Adrenal gland (tissue), 19 donors: ENCODE measurements at places on chromosomes 16 and 17. TPM values are rescaled to one million over a fixed set of nuclear protein-coding genes. Genes with fewer than 3 reads are reported as not detected.

GRCh38 chr16:84356176-84356575, 12.2 kb upstream of the ATP2C2 start:
- no peaks in the 10 kb centered on the region for H3K27me3 ChIP-seq
- no peak overlapping the region for H3K27ac ChIP-seq
- no peaks in the 10 kb centered on the region for H3K36me3 ChIP-seq
- no peak for DNase-seq
- H3K4me1 ChIP-seq = no peaks in the 10 kb centered on the region

GRCh38 chr17:214881-215331, 33.5 kb upstream of the DOC2B start:
- no peaks in the 10 kb centered on the region for H3K36me3 ChIP-seq
- peak; percentile 42 for DNase-seq
- no peak overlapping the region for H3K4me3 ChIP-seq
- no peak overlapping the region for H3K27ac ChIP-seq

DNA sequence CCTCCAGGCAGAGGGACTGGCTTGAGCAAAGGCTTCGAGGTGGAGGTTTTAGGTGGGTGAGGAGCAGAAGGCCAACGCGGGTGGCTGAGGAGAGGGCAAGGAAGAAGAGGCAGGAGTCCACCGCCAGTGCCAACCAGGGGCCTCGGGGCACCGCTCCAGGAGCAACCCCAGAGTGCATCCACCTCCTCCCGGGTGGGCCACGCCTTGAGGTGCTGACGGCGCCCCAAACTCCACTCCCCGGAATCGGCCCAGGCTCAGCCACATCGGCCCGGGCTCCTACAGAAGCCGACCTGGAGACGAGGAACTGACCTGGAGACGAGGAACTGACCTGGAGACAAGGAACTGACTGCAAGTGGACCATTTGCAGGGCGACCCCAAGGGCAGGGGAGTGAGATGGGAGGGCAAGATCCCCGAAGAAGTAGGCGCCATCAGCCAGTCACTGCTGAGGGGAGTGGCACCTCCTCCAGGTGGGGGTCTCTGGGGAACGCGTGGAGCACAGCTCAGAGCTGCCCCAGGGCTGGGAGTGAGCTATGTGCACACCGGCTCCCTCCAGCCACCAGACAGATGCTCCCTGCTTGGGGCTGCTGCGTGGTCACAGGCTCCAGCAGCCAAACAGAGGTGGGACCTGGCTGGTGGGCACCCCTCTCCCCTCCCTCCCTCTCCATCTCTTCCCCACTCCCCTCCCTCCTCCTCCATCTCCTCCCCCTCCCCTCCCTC, 29.2 kb upstream of the CBFA2T3 start:
- no peak overlapping the region for H3K27ac ChIP-seq
- H3K4me3 ChIP-seq = no peak overlapping the region
- H3K27me3 ChIP-seq = peaks cover 11% of the 10 kb centered on the region
- DNase-seq = no peak
- no peaks in the 10 kb centered on the region for H3K4me1 ChIP-seq

DNA sequence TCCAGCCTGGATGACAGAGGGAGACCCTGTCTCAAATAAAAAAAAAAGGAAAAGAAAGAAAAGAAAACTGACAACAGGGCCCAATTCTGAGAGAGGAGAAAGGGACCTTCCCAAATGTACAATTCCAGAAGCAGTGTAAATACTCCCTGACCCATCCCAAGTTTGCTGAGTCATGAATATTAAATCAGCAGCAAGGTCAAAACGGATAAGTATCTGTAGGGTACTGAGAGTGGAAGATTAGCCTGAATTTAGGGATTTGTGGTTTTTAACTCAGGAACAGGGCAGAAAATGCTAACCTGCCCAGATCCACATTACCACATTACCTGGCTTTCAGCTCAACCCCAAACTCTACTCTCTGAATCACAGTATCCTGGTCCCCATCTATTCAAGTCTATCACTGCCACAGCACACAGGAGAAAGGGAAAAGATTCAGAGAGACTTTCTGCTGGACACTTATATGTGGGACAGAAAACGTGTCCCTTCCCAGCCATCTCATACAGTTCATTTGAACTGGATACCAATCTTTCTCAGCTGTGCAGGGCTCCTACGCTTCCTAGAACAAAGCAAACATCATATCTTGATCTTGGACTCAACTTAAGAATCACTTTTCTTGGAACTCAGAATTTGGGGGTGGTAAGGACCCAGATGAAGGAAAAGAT, 2.9 kb downstream of the FXR2 start:
- DNase-seq = no peak
- H3K27ac ChIP-seq = peak overlapping the region; percentile 20
- peaks cover 51% of the 10 kb centered on the region for H3K4me1 ChIP-seq
- H3K4me3 ChIP-seq = no peak overlapping the region

- no peak overlapping the region for H3K4me3 ChIP-seq
- DNase-seq = no peak
- H3K27ac ChIP-seq = no peak overlapping the region
- no peaks in the 10 kb centered on the region for H3K36me3 ChIP-seq
- H3K4me1 ChIP-seq = no peaks in the 10 kb centered on the region
- peaks cover 7% of the 10 kb centered on the region for H3K27me3 ChIP-seq
Observed at GRCh38 chr17:39813631-39814030, 50.5 kb downstream of the IKZF3 start.

DNA sequence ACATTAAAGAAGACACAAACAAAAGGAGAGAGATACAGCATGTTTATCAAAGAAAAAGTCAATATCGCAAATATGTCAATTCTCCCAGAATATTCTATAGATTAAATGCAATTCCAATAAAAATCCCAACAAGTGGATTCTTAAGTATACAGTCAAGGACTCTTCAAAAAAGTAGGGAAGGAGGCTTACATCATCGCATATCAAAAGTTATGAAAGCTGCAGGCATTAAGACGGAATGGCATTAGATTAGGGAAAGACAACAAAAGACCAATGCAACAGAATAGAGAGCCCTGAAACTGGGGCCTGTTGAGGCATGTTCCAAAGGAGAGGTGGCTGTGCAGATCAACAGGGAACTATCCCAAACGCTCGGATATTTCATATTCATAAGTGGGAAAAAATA, 76.0 kb downstream of the MARCHF10 start:
- H3K4me1 ChIP-seq = no peaks in the 10 kb centered on the region
- no peak overlapping the region for H3K27ac ChIP-seq
- no peak for DNase-seq
- H3K4me3 ChIP-seq = no peak overlapping the region

- no peaks in the 10 kb centered on the region for H3K4me1 ChIP-seq
- no peaks in the 10 kb centered on the region for H3K27me3 ChIP-seq
- H3K36me3 ChIP-seq = no peaks in the 10 kb centered on the region
- H3K27ac ChIP-seq = no peak overlapping the region
Observed at GRCh38 chr17:62163847-62164246, 98.8 kb upstream of the MED13 start.

- peak within 1 kb of the TSS; percentile 40 for H3K4me3 ChIP-seq
- DNase-seq = peak; percentile 94
- peaks cover 15% of the 10 kb centered on the region for H3K36me3 ChIP-seq
- H3K4me1 ChIP-seq = peaks cover 17% of the 10 kb centered on the region
- H3K27me3 ChIP-seq = no peaks in the 10 kb centered on the region
Observed at GRCh38 chr16:30091474-30092372, at the start of gene TBX6. Gene TBX6, minus strand, starts transcription at chr16:30091924. Its CDS starts 731 bp downstream, at chr16:30091193.

- H3K36me3 ChIP-seq = no peaks in the 10 kb centered on the region
- no peak for DNase-seq
- peaks cover 26% of the 10 kb centered on the region for H3K27me3 ChIP-seq
Observed at GRCh38 chr17:72588961-72589360, 468.1 kb downstream of the SOX9 start.

- peaks cover 17% of the 10 kb centered on the region for H3K4me1 ChIP-seq
- peaks cover 6% of the 10 kb centered on the region for H3K27me3 ChIP-seq
- peak overlapping the region; percentile 56 for H3K27ac ChIP-seq
- H3K4me3 ChIP-seq = no peak overlapping the region
Observed at GRCh38 chr17:64001763-64002529, 3.8 kb downstream of the PRR29 start.

DNA sequence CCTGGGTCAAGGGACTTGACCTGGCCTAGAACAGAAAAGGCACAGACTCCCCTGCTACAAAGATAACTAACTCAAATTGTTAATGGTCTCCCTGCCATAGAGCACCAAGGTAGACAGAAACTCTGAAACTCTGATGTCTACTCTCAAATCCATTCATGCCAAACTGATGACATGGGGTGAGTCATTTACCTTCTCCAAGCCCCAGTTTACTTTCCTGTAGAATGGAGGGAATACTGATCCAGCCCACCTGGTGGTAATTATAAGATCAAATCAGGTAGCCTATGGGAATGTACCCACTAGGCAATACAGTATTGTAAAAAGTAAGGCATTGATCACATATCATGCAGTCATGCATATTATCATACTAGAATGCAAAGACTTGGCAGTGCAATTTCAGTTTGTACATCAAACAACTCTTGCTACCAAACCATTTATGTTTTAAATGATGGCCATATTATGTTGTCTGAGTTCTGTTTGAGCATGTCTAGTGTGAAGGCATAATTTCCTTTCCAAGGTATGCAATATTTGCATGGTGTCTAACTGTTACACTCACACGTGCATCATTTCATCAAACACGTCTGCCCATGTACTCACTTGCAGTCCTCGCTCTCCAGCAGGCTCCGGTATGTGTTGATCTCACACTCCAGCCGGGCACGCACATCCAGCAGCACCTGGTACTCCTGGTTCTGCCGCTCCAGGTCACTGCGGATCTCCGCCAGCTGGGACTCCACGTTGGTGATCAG, 3.0 kb downstream of the KRT31 start:
- H3K4me3 ChIP-seq = no peak overlapping the region
- H3K27ac ChIP-seq = no peak overlapping the region
- no peaks in the 10 kb centered on the region for H3K36me3 ChIP-seq
- H3K27me3 ChIP-seq = no peaks in the 10 kb centered on the region

DNA sequence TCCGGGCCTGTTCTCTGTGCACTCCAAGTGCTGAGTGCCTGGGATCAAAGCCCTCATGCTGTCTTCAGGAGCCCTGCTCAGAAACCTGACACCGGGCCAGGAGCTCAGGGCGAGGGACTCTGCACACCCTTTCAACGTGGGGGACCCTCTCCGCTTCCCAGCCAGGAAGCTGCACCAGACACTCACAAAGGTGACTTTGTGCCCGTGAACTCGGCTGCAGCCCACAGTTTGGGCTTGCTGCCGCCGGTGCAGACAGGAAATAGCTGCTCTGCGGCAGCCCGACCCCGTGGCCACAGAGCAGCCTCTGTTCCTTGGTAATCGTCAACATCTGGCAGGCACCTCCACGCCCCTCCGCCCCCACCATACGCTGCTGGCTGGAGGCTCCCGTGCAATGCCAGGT, 93.4 kb upstream of the METRNL start:
- no peaks in the 10 kb centered on the region for H3K36me3 ChIP-seq
- H3K27ac ChIP-seq = no peak overlapping the region
- no peaks in the 10 kb centered on the region for H3K27me3 ChIP-seq
- DNase-seq = no peak

GRCh38 chr16:57757326-57757786, 21.8 kb downstream of the KATNB1 start:
- H3K27me3 ChIP-seq = no peaks in the 10 kb centered on the region
- no peaks in the 10 kb centered on the region for H3K4me1 ChIP-seq
- no peak overlapping the region for H3K4me3 ChIP-seq
- peak overlapping the region; percentile 45 for H3K27ac ChIP-seq
- H3K36me3 ChIP-seq = peaks cover 35% of the 10 kb centered on the region

GRCh38 chr17:200586-200985, 19.1 kb upstream of the DOC2B start:
- no peak for DNase-seq
- no peak overlapping the region for H3K27ac ChIP-seq
- H3K27me3 ChIP-seq = no peaks in the 10 kb centered on the region
- peaks cover 9% of the 10 kb centered on the region for H3K4me1 ChIP-seq
- no peak overlapping the region for H3K4me3 ChIP-seq
- H3K36me3 ChIP-seq = no peaks in the 10 kb centered on the region

DNA sequence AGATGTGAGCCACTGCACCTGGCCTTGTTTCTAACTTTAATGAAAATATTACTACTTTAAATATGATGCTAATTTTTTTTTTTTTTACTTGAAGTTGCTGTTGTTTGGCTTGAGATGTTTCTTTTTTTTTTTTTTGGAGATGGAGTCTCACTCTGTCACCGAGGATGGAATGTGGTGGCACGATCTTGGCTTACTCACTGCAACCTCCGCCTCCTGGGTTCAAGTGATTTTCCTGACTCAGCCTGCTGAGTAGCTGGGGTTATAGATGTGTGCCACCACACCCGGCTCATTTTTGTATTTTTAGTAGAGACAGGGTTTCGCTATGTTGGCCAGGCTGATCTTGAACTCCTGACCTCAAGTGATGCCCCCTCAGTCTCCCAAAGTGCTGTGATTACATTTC, 23.6 kb downstream of the IGSF6 start:
- H3K4me1 ChIP-seq = peaks cover 71% of the 10 kb centered on the region
- no peaks in the 10 kb centered on the region for H3K27me3 ChIP-seq
- no peaks in the 10 kb centered on the region for H3K36me3 ChIP-seq
- peak; percentile 56 for DNase-seq

GRCh38 chr16:67957622-67958021, 10.8 kb downstream of the SLC12A4 start:
- H3K4me1 ChIP-seq = peaks cover 24% of the 10 kb centered on the region
- DNase-seq = no peak
- H3K36me3 ChIP-seq = peaks cover 87% of the 10 kb centered on the region
- H3K27ac ChIP-seq = no peak overlapping the region
- no peak overlapping the region for H3K4me3 ChIP-seq

GRCh38 chr17:66604376-66604775, 230.5 kb upstream of the CACNG5 start:
- H3K4me3 ChIP-seq = no peak overlapping the region
- H3K27ac ChIP-seq = no peak overlapping the region
- H3K4me1 ChIP-seq = no peaks in the 10 kb centered on the region
- DNase-seq = no peak
- H3K36me3 ChIP-seq = no peaks in the 10 kb centered on the region
- no peaks in the 10 kb centered on the region for H3K27me3 ChIP-seq

DNA sequence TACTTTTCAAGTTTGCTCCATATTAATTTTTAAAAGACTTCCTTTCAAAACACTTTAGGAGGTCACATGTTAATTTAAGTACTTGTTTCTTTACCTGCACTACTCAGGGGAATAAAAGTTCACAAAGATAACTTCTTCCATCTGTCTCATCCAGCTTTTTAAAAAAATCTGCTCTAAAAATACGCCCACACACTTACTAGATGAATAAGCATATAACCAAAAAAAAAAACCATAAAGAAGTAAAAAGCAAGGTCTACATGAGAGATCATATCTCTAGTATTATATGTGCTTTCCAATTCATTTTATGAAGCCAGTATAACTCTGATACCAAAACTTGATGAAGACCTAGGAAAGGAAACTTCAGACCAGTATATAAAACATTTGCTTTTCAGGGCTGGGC, 17.2 kb downstream of the SKAP1 start:
- no peak for DNase-seq
- no peaks in the 10 kb centered on the region for H3K27me3 ChIP-seq
- no peaks in the 10 kb centered on the region for H3K36me3 ChIP-seq
- H3K4me1 ChIP-seq = no peaks in the 10 kb centered on the region

GRCh38 chr17:8386841-8387240, 3.8 kb upstream of the RPL26 start:
- H3K27me3 ChIP-seq = no peaks in the 10 kb centered on the region
- no peak for DNase-seq
- no peak overlapping the region for H3K4me3 ChIP-seq
- no peak overlapping the region for H3K27ac ChIP-seq
- no peaks in the 10 kb centered on the region for H3K36me3 ChIP-seq

FBXL16 gene
- polyA plus RNA-seq = 6.3 TPM

RMI2 gene
- polyA plus RNA-seq = 0.56 TPM

C17orf67 gene
- 3.3 TPM for polyA plus RNA-seq

IRF8 gene
- 3.4 TPM for polyA plus RNA-seq

PPP1R27 gene
- polyA plus RNA-seq = 2.6 TPM

PIGQ gene
- polyA plus RNA-seq = 317 TPM
